ENCODE measurements at places on chromosomes 16 and 17.

GRCh38 chr16:11190588-11191560 lies 65.1 kb downstream of the SOCS1 start:
- no peak for DNase-seq

- DNase-seq: peak; percentile 76
Measured at GRCh38 chr17:50603340-50603739, 31.3 kb upstream of the ABCC3 start.

- no peak for DNase-seq
Measured at GRCh38 chr17:9203771-9204425, 182.6 kb downstream of the NTN1 start.

DNA sequence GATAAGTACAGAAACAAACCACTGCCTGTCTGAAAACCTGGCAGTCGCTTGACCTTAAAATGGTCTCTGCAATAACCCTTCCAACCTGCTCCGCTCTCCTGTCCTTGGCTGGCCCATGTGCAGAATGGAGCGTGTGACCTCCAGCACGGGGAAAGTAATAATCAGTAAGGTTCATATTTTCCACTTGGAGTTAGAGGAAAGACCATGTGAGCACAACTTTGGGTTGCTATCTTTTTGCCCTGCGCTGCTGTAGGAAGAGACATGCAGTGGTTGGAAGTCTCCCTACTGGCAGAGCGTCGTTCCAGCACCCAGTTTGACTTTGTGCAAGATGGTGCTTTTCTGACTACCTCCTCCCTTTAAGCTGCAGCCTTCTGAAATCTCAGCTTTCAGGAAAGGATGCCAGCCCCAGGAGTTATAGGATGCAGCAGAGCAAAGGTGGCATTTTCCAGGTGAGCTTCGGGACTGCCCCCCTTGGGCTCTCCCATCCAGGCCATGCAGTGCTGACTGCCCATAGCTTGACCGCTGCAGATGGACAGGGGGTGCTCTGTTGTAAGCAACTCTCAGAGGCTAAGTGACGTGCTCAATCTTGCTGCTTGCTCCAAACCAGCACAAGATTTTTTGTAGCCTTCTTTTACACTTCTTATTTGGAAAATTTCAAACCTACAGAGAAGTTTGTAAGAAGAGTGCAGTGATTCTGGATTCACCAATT lies 110.7 kb upstream of the NOL11 start:
- DNase-seq: peak; percentile 65

DNA sequence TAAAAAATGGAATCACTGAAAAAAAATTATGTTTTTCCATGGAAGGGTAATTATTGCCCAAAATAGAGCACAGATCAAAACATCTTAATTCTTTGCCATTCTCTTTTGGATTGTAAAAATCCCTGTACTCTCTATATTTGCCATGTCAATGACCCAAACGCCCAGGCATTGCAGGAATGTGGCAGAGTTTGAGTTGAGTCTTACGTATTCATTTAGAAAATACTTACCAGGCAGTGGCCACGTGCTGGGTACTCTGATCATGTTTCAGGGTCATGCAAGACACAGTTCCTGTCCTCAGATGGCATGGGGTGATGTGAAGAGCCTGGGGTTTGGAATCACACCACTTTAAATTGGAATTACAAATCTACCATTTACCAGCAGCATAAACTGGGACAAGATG lies 267.7 kb downstream of the ABCC12 start:
- no peak for DNase-seq

DNA sequence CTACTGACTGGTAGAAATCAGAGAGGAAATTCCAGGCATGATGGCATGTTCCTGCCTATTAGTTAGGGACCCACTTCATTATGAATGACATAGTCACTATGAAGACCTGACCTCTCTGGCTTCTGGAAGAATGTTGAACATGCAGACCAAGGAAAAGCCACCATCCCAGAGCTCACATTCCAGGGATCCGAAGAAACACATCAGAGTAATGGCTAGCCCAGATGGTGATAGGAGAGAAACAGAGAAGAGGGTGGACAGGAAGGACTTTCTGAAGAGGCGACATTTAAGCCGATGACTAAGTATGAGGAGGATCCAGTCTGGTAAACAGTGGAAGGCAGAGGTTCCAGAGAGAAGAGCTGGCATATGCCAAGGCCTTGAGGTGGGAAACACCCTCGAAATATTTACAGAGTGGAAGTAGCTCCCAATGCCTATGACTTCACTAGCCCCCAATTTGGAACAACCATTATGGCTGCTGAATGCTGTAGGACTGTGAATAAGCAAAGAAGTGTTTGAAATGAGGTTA lies 216.2 kb downstream of the RBFOX1 start:
- no peak for DNase-seq

GRCh38 chr17:28402224-28402630 lies 3.8 kb downstream of the SLC46A1 start:
- no peak for DNase-seq

- DNase-seq: peak; percentile 74
Measured at GRCh38 chr17:39598047-39598481, 9.7 kb downstream of the NEUROD2 start.

- DNase-seq: no peak
Measured at GRCh38 chr16:27098366-27099049, 31.8 kb downstream of the C16orf82 start.

- no peak for DNase-seq
Measured at GRCh38 chr16:15770107-15770506, 86.7 kb downstream of the MYH11 start.

GRCh38 chr17:37720989-37721388 lies 23.9 kb downstream of the HNF1B start:
- no peak for DNase-seq

- peak; percentile 79 for DNase-seq
Measured at GRCh38 chr16:84667600-84668309, 19.4 kb downstream of the KLHL36 start.

DNA sequence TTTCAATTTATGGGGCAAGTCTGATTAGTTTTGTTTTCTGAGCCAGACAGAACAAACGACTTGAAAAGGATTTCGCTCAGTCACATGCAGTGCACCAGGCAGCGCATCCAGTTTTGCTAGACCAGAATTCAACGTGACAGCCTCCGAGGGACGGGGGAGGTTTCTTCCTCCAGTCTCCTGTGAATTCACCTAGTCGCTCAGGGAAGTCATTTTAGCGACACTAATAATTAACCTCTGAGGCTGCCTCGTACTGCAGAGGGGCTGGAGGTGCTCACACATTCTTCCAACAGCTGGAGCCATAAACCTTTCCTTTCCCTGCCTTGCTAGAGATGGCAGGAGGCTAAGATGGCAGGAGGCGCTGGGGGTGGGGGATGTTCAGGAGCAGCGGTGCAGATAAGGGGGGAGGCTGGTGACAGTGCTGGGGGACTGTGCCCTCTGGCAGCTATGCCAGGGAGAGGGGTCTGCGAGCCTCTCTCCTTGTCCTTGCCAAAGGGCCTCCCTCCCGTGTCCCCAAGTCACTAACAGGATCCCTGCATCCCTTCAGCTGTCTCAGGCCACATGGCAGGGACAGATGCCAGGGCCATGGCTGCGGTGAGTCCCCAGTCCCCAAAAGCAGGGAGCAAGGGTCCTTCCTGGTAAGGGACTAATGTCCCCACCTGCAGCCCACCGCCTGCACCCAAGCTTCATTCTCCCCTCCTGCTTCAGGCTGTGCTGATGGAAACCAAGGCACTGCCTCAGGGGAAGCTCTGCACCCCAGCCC lies 24.0 kb downstream of the MXRA7 start:
- peak; percentile 75 for DNase-seq

DNA sequence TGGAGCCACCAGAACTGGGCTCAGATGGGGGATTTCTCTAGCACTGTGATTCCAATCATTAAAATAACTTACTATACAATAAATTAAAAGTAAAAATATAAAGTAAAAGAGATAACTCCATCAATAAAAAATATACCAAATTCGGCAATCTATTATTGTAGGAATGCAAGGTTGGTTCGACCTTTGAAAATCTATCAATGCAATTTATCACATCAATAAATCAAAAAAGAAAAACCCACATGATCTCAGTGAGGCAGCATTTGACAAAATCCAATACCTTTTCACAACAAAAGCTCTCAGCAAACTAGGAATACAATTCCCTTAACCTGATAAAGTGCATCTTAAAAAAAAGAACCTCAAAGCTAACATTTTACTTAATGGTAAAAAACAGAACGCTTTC lies 17.0 kb downstream of the RAB40B start:
- DNase-seq: no peak

- peak; percentile 98 for DNase-seq
Measured at GRCh38 chr17:75456417-75457046, at the start of gene TMEM94. TSS of gene TMEM94 (plus strand) at chr17:75456635. CDS start at chr17:75471906, 15,271 bp downstream.

GRCh38 chr16:86978445-86979030 lies 338.7 kb downstream of the C16orf95 start:
- DNase-seq: no peak

DNA sequence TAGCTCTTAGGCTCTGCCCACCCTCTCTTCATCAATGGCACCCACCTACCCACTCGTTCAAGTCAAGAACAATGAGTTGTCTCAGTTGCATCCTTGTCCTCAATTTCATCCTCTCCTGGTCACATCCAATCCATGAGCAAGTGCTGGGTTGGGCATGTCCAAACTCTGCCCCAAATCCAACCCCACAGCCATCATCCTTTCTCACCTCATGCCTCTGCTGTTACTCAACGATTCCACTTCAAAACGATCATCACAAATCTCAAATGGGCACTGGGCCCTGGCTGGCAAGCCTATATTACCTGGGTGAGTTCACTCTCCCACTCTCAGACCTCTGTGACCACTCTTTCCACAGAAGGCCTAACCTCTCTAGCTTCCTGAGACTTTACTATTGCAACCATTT lies 12.0 kb upstream of the TEX2 start:
- DNase-seq: no peak

GRCh38 chr16:72721981-72722380 lies 325.9 kb downstream of the ZFHX3 start:
- DNase-seq: no peak

DNA sequence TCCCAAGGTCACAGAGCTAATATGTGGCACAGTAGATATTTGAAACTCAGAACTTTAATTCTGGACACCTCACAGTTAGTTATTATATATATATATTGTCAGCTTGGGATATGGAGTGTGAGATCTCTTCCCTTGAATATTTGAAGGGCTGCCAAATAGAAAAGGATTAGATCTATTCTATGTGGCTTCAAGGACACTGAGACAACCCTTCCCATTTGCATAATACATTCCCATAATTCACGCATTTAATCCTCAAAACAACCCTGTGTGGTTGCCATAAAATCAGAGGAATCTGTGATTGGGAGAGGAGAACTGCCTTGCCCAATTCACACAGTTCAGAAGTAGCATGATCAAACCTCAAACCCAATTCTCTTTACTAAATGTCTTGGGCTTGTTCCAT lies 365.8 kb upstream of the DYNLRB2 start:
- DNase-seq: no peak

- DNase-seq: no peak
Measured at GRCh38 chr17:1568950-1569810, 6.6 kb upstream of the PITPNA start.

DNA sequence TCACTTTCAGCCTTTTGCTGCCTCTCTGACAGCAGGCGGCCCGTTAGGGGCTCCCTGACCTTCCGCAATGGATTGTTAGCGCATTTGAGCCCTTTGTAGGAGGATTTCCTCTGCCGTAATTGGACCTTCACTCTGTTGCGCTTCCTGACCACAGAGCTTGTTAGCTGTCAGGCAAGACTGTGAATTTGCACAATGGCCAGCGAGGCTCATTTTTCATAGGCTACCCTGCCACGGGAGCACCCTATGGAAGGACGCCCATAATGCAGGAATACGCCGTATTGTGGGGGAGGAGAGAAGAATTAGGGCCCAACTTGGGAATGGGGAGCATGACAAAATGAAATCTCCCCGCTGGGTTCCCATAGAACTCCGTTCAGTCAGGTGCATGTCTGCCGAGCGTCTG lies 205.2 kb upstream of the NLRP1 start:
- DNase-seq: no peak

DNA sequence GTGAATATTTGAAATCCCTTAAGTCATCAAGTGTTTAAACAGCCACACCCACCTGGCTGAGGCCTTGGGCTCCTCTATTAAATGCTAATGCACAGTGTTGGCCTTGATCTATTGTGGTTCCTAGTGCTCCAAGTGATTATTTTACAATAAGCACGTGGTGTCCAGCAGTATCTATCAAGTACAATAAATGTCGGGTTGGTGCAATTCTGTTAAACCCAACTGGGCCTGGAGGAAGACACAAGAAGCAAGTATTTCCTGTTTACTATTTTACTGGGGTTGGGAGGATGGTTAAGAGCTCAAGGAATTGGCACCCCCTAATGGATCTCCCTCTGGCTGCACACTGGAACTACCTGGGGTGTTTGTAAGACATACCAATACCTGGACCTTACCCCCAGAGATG lies 72.1 kb upstream of the HNF1B start:
- DNase-seq: no peak

DNA sequence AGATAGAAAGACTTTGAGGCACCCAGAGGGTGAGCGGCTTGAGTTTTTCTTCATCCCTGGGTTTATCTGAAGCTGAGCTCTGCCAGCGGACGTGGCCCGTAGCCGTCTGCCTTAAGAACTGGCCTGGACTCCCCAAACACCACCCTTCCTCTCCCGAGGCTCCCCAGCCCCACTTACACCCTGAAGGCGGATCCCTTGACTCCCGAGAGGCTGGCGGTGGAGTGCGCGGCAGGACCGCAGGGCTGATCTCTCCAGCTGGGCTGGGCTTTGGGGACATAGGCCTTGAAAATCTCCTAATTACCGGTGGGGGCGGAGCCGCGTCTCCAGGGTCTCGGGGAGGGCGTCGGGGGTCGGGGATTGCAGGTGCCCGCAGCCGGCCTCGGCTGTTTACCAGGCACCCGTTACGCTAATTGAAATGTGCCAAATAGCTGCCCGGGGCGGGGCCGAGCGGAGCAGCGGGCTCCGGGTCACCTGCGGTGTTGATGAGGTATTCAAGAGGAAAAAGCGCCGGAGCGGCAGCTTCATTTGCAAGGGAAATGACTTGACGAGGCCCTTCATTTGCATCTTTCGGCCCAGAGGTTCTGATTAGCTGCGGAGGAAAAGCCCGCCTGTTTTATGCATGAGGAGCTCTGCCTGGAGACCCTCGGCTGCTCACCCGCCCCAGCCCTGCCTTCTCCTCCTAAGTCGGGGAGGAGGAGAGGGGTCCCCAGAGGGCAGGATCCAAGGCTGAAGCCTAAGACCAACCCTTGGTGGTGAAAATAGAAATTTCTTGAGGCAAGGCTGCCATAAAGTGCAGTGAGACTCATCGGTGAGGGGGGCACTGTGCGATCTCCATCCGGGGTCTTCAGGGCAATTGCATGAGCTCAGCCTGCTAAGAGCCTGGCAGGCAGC lies 100.7 kb downstream of the MGAT5B start:
- peak; percentile 84 for DNase-seq

- no peak for DNase-seq
Measured at GRCh38 chr16:102060-102855, 24.2 kb downstream of the MPG start.

GRCh38 chr17:18172531-18173278 lies 10.9 kb upstream of the ALKBH5 start:
- DNase-seq: peak; percentile 20

- DNase-seq: no peak
Measured at GRCh38 chr17:81463506-81463905, 49.1 kb downstream of the ACTG1 start.

- DNase-seq: no peak
Measured at GRCh38 chr16:18953547-18953946, 27.3 kb upstream of the SMG1 start.

- DNase-seq: no peak
Measured at GRCh38 chr16:4058386-4058785, 57.9 kb downstream of the ADCY9 start.

GRCh38 chr17:27457360-27457715 lies 1.1 kb downstream of the KSR1 start:
- no peak for DNase-seq

GRCh38 chr17:17075125-17075781 lies 33.0 kb downstream of the MPRIP start:
- DNase-seq: peak; percentile 68

GRCh38 chr16:50916040-50916439 lies 174.2 kb downstream of the CYLD start:
- no peak for DNase-seq

Measured in SK-N-SH (cell line).